ENCODE measurements at places on chromosomes 5 and 9. TPM values are rescaled to one million over a fixed set of nuclear protein-coding genes. Genes with fewer than 3 reads are reported as not detected.

Gene COL15A1
- 7.1 TPM for total RNA-seq

Gene SLC4A9
- total RNA-seq = not detected

Gene RORB
- total RNA-seq = not detected

Gene SEMA4D
- 3.3 TPM for total RNA-seq

Gene CCL27
- not detected for total RNA-seq

GRCh38 chr9:71721855-71722254, 46.5 kb downstream of the CEMIP2 start:
- no peak for DNase-seq

DNA sequence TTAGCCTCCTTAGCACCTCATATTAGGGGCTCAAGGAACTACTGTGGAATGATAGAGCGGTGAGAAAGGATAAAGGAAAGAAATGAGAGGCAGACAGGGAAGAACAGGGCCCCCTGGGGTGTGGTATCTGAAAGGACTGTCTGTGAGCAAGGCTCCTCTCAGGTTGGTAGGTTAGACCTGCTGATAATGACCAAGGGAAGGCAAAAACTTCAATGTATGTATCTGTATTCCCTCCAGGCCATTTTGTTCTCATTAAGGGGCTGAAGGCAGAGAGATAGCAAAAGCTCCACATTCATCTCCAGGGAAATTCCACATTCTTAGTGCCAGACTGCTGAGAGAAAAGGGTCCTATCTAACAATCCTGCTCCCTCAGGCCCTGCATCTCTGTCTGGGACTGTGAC, 28.6 kb downstream of the TRIM32 start:
- DNase-seq = no peak

GRCh38 chr5:14235872-14236271, 92.7 kb downstream of the TRIO start:
- DNase-seq = no peak

- no peak for DNase-seq
These were observed 120.7 kb upstream of the SLIT3 start for GRCh38 chr5:169421677-169422076.

DNA sequence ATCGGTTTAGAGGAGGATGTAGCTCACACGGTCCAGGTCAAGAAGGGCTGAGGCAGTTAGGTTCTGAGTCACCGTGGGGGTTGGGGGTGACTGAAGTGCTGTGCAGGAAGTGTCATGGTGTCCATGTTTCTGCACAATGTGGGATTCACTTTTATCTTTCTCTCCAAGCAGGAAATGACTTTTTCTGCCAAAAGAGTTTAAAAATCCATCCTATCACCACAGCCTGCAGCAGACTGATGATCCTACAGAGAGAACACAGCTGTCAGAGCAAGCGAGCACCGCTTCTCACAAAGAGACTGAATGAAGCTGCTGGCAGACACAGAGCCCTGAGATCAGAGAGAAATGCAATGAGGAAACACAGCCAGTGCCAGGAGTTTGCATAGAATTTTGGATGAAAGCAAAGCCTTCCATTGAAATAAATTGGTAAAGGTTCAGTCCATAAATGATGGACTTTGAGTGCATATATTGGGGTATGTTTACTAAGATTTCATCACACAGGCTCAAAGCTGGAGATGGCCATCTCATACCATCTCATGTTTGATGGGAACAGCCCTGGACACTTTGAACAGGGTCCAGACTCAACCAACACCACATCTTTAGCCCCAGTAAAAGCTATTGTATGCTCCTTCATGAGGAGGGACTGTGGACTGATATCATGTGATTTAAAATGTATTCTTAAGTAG, 213.9 kb upstream of the FBXL7 start:
- DNase-seq = no peak

GRCh38 chr9:38106488-38106887, 37.5 kb upstream of the SHB start:
- DNase-seq = no peak

DNA sequence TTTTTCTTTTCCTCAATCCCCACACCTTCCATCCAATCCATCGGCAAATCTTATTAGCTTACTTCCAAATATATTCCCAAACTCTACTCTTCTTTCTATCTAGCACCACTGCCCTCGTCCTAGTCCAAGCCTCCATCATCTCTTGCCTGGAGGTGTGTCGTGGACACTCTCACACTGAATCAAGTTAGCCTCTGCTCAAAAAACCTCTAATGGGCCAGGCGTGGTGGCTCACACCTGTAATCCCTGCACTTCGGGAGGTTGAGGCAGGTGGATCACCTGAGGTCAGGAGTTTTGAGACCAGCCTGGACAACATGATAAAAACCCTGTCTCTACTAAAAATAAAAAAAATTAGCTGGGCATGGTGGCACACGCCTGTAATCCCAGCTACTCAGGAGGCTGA, 46.2 kb downstream of the PFDN1 start:
- DNase-seq = no peak

- DNase-seq = no peak
These were observed 25.3 kb downstream of the SLC22A5 start for GRCh38 chr5:132394667-132395259.

DNA sequence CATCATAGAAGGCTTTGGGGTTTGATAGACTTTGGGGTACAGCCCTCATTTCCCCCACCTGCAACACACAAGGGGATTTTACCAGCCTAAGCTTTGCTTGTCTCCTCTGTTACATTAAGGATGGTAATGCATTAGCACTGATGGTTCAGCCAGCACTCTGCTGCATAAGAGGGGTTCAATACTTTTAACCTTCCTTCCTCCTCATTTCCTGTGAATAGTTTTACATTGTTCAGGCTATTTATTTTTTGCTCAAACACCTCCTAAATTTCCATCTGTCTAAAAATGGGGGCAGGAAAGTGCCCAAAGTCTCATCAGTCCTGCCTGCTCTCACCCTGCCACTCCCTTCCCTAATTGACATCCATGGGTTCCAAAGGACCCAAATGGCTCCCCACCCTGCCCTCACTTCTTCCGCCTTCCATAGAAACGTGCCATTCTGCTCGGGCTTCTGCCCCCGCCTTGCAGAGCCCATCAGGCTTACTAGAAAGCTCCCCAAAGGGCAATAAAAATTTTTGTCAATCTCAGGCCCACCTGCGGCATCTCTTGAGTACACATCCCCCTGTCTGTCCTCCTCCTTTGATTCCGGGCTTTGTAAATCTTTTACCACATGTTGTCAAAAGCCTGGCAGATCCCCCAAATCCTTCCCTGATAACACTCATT, 239.5 kb upstream of the SLC24A2 start:
- DNase-seq = no peak

DNA sequence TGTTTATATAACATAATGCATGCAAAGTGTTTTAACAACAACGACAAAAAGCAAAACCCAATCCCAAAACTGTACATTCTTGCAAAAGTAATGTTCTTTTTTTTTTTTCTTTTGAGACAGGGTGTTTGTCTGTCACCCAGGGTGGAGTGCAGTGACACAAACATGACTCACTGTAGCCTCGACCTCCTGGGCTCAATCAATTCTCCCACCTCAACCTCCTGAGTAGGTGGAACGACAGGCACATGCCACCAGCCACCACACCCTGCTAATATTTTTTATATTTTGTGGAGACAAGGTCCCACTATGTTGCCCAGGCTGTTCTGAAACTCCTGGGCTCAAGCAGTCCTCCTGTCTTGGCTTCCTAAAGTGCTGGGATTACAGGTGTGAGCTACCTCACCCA, 13.6 kb upstream of the HAVCR1 start:
- no peak for DNase-seq

GRCh38 chr5:5270958-5271785, 131.0 kb downstream of the ADAMTS16 start:
- DNase-seq = no peak

- no peak for DNase-seq
These were observed 1.9 kb downstream of the MIGA2 start for GRCh38 chr9:129038109-129038852.

DNA sequence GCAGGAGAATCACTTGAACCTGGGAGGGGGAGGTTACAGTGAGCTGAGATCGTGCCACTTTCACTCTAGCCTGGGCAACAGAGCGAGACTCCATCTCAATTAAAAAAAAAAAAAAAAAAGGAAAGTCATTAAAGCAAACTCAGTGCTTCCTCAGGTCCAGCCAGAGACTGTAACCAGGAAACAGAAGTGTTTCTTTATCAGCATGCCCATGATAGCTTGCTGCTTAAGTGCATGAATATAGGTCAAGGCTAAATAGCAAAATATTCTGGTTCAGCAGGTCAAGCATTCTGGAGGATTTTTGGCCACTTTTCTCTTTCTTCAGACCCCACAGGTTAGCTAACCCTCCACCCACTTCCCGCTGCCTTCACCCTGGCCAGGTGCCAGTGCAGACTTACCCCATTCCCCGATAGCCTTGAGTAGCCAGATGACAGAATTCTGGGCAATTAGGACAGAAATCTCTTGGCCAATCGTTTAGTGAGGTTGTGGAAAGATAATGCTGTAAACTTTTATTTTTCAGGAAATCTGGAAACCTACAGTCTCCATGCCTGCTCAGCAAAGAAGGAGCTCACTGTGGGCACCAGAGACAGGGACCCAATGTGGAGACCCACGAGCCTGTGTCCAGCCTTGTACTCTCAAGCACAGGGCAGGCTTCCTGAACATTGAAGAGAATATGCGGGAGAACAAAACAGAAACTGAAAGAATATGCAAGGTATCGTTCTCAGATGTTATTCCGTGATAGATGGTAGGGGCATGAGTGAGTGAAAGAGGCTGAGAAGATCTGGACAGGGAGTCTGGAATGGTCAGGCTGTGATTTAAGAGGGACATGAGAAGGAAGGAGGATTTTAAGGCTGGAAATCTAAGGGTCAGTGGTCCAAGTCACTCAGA, 4.2 kb upstream of the UGT3A2 start:
- DNase-seq = no peak

DNA sequence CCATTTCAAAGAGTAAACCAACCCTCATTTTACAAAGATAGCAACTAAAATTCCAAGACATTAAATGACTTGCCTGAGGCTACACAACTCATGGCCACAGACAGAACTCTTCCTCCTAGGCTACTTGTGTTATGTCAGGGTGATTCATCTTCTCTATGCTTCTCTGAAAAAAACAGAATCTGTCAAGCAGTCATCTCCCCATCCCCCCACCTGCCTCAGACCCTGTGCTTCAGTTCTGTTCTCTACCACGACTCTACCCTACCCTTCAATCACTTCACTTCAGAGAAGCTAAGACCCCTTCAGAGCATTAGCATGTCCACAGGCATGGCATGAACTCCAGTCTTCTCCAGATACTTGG, 277.7 kb upstream of the PTGER4 start:
- DNase-seq = no peak

- no peak for DNase-seq
These were observed 39.7 kb upstream of the SPRY4 start for GRCh38 chr5:142364251-142365145.

GRCh38 chr5:660491-661030, 32.6 kb downstream of the TPPP start:
- DNase-seq = peak; percentile 59

DNA sequence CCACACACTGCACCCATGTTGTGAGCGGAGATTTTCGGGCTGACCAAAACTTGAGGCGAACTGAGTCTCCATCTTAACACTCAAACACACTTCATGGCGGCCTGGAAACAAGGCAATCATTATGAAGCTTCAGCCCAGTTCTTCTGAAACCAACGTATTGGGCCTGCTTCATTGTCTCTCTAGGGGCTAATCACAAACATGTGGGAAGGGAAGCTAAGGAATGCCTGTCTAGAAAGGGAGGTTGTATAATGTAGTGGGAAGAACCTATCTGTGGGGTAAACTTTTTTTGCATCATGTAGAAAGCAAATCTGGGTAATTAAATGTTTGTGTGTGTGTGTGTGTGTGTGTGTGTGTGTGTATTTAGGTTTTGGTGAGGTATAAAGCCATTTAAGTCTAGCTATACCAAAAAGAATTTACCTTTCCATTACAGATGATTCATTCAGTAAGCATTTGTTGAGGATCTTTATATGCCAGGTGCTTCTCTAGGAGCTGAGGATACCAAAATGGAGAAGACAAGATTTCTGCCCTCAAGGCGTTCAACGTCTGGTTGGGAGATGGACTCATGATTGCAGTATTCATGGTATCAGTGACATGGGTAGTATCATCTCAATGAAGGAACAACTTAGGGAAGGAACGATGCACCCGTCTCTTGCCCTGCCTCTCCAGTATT, 29.4 kb downstream of the SLC1A3 start:
- DNase-seq = no peak

GRCh38 chr5:40669606-40670390, 9.9 kb upstream of the PTGER4 start:
- no peak for DNase-seq

DNA sequence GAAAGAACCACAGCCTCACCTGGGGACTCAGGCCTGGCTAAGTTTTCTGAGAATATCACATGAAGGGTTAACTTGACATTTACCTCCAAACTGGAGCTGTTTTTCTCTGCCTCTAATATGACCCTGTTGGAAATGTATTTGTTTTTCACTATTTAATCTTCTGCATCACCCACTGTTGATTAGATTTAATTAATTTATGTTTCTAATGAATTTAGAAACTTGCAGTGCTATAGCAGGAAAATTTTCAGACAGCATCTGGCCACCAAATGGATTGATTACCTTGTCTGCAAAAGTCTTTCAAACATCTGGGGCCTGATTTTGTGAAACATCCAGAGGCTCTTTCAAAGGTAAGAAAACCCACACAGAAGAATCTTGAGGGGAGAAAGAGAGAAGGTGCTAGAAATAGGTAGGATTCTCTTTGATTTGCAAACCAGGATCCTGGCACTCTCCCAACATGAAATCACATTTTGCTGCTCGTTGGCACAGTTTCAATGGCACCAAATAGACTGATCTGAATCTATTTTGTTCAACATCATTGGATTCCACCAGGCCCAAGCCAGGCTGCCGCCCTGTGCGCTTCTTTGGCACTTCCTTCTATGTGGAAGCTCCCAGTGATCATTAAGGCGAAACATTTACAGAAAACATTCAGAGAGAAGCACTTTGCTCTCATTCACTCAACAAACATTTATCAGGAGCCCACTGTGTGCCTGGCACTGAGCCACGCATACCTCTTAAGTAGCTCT, 157.3 kb downstream of the PPP2R2B start:
- no peak for DNase-seq

DNA sequence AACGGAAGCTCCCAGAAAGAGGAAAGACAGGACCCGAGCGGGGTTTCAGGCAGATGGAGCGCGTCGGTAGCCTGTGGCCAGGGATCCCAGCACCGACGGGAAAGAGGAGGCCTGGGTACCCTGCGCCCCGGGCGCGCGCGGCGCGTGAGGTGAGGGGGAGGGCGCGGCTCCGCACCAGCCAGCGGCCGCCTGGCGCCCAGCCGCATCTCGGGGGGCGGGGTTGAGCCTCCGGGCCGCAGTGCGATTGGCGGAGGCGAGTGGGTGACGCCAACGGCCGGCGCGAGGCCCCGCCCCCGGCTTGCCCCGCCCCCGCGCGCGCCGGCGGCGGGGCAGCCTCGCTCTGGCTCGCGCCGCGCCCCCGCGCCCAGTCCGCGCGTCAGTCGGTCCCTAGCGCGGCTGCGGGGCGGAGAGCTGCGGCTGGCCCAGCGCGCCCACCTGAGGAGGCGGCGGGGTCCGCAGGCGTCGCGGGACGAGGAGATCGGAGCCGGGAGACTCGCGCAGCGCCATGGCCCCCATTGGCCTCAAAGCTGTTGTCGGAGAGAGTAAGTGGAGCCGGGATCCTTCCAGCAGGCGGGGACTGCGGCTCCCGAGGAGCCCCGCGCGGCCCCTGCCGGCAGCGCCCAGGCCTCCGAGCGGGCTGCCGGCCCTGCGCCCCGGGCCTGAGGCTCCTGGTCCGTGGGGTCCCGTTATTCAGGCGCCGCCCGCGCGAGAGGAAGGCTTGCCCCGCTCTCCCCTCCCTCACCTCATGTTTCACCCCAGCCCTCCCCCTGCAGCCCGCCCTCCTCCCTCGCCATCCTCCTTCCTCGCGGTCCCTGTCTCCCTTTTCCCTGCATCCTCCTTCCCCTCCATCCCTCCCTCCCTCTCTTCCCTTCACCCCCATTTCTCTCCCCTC, at the start of gene STXBP1:
STXBP1 (plus strand) TSS at position 379 of the 892 bp plus-strand sequence; CDS start at position 506, 127 bp downstream.
- DNase-seq = peak; percentile 92

GRCh38 chr9:95450171-95451064, 66.4 kb downstream of the PTCH1 start:
- no peak for DNase-seq

Data from chondrocyte (in vitro differentiated cells).